Kidney epithelial cell (primary cell): ENCODE measurements at places on chromosomes 3 and 15.

GRCh38 chr15:70415398-70415797 lies 317.7 kb upstream of the TLE3 start:
- DNase-seq: no peak

- no peak for DNase-seq
These were observed 556.7 kb downstream of the FGF12 start for GRCh38 chr3:192170659-192171058.

GRCh38 chr3:24365168-24365567 lies 129.5 kb downstream of the THRB start:
- DNase-seq: peak; percentile 94

DNA sequence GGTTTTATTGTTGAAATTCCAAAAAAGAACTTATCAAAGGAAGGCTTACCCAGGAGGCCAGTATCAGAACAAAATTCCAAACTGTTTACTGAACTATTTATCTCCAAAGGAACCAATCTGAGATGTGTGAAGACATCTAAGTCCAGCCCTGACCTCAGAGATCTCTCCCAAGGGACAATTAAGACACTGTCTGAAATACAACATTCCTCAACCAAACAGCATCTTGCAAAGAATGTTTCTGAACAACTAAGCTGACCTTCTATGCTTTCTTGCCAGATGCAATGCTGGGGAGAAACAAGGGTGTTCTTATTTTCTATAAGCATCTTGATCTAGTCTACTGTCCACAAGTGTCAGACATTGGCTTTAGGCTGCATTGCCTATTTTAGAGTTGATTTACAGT lies 13.6 kb downstream of the PDZRN3 start:
- no peak for DNase-seq

- no peak for DNase-seq
These were observed 154.3 kb downstream of the NSMCE3 start for GRCh38 chr15:29115093-29115991.

- no peak for DNase-seq
These were observed 228.8 kb upstream of the PPP2R3A start for GRCh38 chr3:135736740-135737139.

GRCh38 chr3:187213616-187214015 lies 16.3 kb downstream of the RTP1 start:
- no peak for DNase-seq

DNA sequence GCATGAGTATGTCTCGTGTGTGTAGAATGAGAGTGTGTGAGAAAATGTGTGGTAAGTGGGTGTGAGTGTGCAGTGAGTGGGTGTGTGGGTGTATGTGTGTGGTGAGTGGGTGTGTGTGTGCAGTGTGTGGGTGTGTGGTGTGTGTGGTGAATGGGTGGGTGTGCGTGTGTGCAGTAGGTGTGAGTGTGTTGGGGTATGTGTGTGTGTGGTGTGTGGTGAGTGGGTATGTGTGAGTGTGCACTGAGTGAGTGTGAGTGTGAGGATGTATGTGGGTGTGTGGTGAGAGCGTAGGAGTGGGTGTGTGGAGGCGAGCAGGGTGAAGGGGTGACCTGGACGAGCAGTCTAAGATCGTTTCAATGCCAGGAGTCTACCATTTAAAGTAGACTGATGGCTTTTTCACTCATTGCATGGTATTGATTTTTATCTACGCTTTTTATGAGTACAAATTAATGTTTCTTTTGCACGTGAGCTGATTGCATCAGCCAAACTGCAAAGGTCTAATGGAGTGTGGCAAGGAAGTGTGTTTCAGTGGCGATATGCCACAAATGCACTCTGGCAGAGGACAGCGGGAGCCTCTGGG lies 1.6 kb upstream of the CPN2 start:
- no peak for DNase-seq
